Stimulated activated CD8-positive, alpha-beta memory T cell treated with anti-CD3 and anti-CD28 coated beads, Interleukin-2, amount 100 ng/mL, for 1 hour (primary cell): ENCODE measurements at places on chromosomes 5 and 9.

GRCh38 chr9:38171926-38172325 is 102.9 kb upstream of the SHB start:
- no peak for DNase-seq

DNA sequence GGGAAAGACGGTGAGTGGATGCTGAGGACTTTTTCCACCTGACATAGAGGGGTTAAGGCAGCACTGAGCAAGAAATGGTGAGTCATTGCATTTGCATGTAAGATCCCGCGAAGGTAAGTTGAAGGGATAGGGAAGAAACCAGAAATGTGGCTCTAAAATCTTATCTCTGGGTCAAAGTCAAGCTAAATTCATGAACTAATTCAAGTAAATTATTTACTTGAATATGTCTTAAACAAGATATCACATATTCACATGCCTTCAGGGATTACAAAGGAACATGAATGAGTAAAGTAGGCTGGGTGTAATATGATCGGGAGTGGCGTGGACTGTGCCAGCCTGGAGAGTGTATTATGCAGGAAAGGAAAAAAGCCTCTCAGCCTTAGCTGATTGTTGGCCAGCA is 74.4 kb upstream of the EQTN start:
- no peak for DNase-seq

DNA sequence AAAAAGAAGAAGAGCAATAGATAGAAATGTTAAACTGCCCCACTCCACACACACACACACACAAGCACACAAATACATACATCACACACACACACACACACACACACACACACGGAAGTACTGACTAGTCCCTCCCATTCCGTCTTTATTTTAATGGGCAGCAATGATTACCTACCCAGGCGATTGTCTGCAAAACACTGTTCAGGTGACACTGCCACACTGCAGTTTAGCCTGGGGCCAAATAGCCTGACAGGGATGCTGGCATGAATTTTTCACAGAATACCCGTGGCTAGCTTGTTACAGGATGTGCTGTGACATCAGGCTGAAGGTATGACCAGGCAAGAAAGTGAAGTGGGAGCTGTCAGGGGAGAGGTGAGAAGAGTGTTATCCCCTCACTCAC is 86.9 kb downstream of the FRMD3 start:
- no peak for DNase-seq

- no peak for DNase-seq
Measured at GRCh38 chr5:66585291-66585690, 10.9 kb upstream of the MAST4 start.

DNA sequence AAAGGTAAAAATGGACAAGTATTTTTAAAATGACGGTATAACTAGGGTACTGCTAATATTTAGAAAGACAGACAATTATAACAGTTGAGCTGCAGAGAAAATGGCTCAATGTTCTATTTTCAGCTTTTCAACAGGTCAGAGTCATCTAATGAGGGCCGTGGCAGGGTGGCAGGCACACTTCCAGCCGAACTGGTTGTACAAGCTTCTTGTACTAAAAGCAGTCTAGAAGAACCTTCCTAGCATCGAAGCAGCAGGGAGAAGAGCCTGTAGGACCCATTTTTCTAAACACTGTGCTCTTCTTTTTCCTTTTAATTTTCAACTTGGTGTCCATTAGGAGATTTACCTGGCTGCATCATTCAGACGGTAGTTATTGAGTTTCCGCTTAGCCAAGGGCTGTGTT is 85.6 kb downstream of the SLC28A3 start:
- no peak for DNase-seq

DNA sequence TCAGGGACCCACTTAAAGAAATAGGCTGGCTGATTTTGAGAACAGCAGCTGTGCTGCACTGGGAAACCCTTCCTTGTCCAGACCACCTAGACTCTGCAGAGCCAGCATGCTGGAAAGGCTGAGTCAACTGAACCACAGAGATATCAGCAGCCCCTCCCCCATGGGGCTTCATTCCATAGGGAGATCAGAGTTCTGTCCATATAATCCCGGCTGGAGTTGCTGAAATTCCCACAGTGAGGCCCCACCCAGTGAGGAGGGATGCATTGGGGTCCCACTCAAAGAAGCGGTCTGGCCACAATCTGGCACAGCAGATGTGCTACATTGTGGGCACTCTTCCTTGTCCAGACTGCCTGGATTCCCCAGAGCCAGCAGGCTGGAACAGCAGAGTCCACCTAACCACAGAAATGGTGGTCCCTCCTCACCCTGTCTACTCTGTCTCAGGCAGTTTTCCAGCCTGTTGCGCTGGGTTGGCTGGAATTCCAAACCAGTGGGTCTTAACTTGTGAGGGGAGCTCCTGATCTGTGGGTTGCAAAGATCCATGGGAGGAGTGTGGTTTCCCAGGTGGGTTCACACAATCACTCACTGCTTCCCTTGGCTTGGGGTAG is 127.1 kb downstream of the RNF180 start:
- no peak for DNase-seq

DNA sequence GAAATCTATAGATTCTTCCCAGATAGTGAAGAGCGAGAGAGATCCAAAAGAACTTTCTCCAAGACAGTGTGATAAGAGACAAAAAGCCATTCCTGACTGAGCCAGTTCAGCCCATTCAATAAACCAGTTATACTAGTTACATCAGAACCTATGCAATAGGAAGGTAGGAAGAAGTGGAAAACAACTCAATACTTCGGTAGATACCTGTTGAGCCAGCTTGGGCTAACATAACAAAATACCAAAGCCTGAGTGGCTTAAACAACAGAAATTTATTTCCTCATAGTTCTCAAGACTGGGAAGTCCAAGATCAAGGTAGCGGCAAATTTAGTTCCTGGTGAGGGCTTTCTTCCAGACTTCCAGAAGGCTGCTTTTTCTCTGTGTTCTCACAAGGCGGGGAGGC is 214.5 kb upstream of the GRAMD2B start:
- DNase-seq = no peak

GRCh38 chr5:135871268-135871915 is 24.2 kb downstream of the IL9 start:
- DNase-seq = no peak

DNA sequence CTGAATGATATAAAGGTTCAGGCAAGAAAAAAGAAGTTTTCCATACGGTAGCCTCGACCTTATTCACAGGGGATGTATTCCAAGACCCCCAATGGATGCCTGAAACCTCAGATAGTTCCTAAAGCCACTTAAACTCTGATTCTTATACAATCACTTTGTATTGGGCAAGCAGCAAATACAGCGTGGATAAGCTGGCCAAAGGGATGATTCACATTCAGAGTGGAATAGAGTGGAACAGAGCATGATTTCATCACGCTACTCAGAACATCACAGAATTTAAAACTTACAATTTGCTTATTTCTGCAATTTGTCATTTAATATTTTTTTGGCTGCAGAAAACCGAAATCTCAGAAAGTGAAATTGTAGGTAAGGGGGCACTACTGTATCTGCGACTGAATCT is 40.5 kb upstream of the CDH18 start:
- no peak for DNase-seq

- DNase-seq = peak; percentile 59
Measured at GRCh38 chr5:43007246-43007910, 32.7 kb downstream of the ANXA2R start.

DNA sequence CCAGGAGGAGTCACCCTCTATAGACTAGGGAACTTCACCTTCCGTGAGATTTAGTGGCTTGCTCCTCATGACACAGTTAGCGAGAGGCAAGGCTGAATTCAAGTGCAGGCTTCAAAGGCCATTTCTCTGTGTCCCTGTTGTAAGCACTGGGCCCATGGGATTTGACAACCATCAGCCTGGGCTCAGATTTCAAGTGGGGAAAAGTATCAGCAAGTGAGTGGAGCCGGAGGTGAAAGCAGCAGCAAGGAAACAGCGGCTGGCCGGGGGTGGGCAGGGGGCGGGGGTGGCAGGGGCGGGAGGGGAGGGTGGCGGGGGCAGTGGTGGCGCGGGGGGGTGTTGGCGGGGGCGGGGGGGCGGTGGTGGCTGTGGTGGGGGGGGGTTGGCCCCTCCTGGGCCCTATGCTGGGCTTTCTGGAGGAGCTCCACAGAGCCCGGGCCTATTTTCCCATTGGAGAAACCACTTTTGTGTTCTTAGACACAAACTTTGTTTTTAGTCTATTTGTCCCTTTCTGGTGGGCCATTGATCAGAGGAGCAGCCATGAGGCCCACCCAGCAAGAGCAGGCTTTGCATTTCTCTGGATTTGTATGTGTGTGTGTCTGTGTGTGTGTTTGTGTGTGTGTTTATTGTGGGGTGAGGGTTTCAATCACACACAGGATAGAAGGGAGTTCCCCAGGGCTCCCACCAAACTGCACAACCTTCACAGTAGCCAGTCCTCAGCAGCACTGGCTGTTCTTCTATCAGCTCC is 165.4 kb upstream of the RAI14 start:
- no peak for DNase-seq

DNA sequence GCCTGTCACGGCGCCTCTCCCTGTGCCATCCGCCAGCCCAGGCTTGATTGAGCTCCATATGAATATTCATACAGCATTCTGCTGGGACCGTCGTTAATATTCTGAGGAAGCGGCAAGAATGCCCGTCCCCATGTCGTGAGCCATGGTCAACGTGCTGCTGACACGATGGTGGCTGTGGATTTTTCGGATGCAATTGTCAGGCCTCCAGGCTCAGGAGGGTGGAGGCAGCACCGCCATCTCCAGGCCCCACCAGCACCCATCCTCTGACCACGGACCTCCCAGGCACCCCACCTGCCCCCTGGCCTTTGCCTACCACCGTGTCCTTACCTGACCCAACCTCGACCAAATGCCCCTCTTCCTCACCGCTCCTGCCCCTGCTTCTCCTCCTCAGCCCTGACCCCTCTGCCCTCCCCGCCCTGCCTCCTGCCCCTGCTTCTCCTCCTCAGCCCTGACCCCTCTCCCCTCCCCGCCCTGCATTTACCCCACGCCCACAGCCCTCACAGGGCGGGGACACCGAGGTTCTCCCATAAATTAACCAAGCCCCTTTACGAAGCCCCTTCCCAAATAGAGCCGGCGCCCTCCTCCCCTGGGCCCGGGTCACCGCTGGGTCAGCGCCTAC is 9.9 kb downstream of the TMEM250 start:
- no peak for DNase-seq

DNA sequence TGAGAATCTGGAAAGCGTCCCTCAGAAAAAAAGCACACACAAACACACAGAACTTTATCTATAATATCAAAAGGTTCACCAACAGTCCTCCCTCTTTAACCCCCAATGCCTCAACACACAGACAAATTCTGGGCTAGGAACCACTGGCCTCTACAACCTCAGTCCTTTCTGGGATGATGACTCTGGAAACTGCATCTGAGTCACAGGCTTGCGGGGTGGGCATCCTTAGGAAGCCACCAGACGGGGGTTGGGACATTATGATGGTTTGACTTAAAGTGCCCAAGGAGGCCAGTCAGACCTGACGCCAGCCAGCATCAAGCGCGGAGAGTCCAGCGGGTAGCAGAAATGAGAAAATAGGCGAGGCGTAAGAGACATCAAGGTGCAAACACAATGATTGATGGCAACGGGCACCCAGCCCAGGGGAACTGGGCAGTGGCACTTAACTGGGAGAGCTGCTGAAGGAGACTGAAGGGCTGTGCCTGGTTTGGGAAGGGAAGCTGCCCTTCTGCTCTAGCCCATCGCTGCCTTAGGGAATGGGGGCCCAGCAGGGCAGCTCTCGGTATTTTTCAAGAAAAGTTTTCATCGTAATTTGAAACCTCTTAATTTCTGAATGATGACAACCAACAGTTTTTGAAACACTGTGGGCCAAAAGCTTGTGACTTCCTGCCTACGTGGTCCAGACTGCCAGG is 20.7 kb downstream of the SPRY4 start:
- DNase-seq = no peak

DNA sequence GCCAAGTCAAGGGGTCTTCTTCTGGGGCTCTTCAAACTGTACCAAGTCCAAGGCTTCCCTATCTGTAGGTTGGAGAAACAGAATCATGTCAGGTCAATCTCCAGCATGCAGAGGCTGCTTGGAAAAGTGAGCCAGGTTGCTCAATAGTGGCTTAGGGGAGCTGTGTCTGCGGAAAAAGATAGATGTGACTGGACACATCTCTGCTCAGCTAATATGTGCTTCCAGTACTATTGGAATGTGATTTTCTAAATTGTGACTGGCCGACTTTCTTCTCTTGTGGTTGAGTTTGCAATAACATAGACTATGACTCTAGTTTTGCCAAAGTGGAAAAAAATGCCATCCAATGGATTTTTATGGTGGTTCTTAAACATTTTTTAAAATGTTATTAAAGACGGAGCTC is 136.7 kb downstream of the BOD1 start:
- DNase-seq = no peak

- no peak for DNase-seq
Measured at GRCh38 chr5:124725040-124725434, 21.4 kb downstream of the ZNF608 start.

- DNase-seq = peak; percentile 62
Measured at GRCh38 chr5:88680253-88681132, 202.5 kb downstream of the MEF2C start.

- no peak for DNase-seq
Measured at GRCh38 chr5:146112476-146112875, 7.1 kb upstream of the PLAC8L1 start.

DNA sequence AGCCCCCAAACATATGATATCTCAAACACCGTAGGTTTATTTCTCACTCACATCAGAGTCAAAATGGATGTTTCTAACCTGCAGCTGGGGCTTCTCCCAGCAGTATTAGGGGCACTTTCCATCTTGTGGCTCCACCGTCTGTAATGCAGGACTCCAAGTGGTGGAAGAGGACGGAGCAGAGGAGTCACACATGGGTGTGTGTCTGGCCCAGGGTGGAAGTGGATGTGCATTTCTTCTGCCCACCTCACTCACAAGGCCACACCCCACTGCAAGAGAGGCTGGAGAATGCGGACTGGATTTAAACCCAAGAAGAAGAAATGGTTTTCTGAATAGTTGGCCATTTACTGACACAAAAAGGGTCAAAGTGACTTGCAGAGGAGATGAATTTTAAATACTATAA is 13.9 kb downstream of the IL7R start:
- no peak for DNase-seq

DNA sequence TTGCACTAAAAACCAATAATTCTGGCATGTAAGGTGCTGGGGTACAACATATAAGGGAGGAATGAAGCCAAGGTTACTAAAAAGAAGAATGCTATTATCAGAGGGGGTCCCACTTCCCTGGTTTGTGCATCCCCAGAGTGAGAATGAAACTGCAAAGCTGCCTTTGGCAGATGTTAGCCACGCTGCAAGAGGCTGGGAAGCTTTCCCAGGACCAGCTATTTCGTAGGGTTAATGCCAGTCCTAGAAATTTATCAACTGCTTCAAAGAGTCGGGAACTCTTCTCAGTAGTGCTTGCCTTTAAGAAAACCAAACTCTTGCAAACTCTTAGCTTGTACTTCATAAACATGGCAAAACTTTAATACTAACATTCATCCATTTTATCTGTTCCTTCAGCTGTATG is 87.5 kb upstream of the NR5A1 start:
- DNase-seq = no peak

DNA sequence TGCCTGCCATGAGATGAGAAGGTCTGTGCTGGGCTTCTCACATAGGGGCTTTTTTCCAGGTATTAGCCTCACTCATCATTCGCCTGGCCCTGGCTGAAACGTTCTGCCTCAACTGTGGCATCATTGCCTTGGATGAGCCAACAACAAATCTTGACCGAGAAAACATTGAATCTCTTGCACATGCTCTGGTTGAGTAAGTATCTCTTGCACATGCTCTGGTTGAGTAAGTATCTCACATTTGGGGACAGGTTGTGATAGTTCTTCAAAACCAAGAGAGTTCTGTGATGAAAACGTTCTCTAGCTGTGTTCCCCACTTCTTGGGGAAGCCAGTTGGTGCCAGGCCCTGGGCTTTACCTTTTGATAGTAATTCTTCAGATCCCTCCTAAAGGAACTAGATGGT is 17.4 kb upstream of the IL13 start:
- no peak for DNase-seq

- DNase-seq = no peak
Measured at GRCh38 chr5:57219386-57219785, 45.5 kb downstream of the GPBP1 start.
